ENCODE measurements at places on chromosomes 2 and 18. TPM values are rescaled to one million over a fixed set of nuclear protein-coding genes. Genes with fewer than 3 reads are reported as not detected.

The PCGF1 gene
- total RNA-seq: 16.4 TPM

The SLC19A3 gene
- total RNA-seq: not detected

The TOGARAM2 gene
- total RNA-seq: 0.53 TPM

The DSG3 gene
- total RNA-seq: not detected

The TMEM182 gene
- total RNA-seq: 4.3 TPM

The CHRND gene
- not detected for total RNA-seq

The NHEJ1 gene
- total RNA-seq: 33.2 TPM

The VSNL1 gene
- not detected for total RNA-seq

The MTLN gene
- total RNA-seq: 80.6 TPM

The ONECUT2 gene
- not detected for total RNA-seq

The SPATA3 gene
- not detected for total RNA-seq

The SCN9A gene
- 15.2 TPM for total RNA-seq

Measured in myometrial cell (primary cell).